BE2C (cell line): ENCODE measurements at places on chromosomes 1 and 21.
A peak's percentile ranks its signal among the peaks of the same experiment; 100 is the strongest.

DNA sequence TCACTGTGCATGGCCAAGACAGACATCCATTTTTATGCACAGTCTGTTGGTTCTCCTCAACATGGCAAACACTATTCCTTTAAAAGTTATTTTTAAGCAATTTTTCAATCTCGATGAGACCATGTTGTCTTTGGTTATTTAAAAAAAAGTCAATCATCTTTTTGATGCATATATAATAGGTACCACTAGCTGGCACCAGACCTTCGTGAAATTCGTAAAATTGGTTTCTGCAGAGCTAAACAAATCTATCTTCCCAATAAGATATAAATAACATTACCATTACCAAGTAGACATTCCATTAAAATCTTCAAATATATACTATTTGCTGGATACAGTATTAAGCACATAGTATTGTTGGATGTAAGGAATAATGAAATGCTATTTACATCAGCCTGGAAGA lies 220.0 kb upstream of the GREM2 start:
- no peak for DNase-seq

DNA sequence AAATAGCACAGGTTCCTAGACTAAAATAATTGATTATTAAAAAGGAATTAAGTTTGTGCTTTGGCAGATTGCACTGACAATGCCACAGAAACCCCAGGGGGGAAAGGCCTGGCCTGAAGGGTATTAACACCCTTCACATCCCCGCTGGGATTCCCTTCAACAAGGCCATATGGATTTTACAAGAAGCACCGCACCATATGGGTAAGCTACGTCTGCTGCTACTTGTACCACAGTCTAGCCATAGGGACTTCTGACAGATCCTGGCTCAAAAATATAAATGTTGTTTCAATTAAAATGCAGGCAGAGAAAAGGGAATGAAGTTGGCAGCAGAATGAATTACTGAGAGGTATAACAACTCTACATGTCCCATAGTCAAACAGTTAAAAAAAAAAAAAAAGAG lies 101.0 kb downstream of the DENND1B start:
- peak; percentile 89 for DNase-seq

DNA sequence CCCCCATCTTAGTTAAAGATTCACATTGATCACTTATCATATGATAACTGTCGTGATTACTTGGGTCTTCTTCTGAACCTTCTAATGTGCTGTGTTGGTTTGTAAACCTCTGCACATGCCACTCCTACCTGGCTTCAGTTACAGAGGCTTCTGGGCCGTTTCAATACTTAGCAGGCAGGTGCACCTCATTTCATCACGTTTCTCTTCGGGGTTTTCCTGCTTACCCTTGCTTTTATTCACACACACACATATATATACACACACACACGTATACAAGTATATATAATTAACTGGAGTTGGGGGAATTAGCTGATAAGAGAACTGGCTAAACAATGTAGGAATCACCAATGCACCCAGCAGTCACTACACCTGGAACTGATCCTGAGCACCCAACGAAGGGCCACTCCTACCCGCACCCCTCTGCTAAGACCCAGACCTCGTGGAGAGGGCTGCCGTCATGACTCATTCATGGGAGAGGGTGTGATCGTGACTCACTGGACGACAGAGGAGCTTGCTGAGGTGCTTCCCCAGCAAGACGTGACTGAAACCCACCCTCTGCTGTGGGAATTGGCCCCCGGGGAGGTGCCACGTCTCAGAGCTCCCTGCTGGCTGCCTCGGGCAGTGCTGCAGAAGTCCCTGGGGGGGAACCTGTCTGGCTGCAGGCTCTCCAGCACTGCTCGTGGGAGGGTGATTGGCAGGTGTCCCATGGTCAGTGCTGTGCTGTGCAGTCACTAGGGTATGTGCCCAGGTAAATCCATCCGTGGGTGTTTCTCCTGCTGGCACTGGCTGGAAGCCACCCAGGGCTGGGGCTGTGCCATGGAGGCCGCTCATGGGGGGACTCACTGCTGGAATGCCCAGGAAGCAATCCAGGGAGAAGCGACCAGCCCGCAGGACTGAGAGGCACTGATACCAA lies 166.6 kb downstream of the DYRK1A start:
- peak; percentile 38 for DNase-seq

DNA sequence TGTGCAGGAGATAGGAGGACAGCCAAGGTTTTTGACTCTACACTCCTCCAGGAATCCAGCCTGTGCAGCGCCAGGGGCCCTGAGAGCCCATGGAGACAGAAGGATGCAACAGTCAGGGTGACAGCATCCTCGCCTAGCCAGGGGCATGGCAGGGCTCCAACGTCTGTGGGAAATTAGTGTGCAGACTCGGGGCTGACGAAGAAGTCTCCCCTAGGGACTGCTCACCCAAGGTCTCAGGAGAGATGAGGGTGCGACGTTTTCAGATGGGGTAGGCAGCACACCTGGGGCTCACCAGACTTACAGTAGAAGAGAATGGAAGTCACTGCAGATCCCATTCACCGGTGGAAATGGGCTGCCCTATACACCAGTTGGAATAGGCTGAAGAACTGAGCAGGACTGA lies 241.7 kb downstream of the SETD4 start:
- no peak for DNase-seq

- DNase-seq = no peak
Measured at GRCh38 chr21:44938772-44939531, 877 bp upstream of the SLX9 start.

GRCh38 chr1:199113265-199113869 lies 474.5 kb downstream of the PTPRC start:
- peak; percentile 68 for DNase-seq

DNA sequence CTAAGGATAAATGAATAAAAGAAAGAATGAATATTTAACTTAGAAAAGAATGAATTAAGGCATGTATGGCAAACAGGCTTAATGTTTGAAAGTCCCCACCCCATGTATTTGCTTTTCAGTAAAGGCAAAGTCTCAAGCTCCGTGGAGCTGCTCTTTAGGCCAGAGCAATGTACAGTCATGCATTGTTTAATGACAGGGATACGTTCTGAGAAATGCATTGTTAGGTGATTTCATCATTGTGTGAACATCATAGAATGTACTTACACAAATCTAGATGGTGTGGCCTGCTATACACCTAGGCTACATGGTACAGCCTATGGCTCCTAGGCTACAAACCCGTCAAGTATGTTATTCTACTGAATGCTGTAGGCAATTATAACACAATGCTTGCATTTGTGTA lies 51.6 kb upstream of the SPATA6 start:
- no peak for DNase-seq

DNA sequence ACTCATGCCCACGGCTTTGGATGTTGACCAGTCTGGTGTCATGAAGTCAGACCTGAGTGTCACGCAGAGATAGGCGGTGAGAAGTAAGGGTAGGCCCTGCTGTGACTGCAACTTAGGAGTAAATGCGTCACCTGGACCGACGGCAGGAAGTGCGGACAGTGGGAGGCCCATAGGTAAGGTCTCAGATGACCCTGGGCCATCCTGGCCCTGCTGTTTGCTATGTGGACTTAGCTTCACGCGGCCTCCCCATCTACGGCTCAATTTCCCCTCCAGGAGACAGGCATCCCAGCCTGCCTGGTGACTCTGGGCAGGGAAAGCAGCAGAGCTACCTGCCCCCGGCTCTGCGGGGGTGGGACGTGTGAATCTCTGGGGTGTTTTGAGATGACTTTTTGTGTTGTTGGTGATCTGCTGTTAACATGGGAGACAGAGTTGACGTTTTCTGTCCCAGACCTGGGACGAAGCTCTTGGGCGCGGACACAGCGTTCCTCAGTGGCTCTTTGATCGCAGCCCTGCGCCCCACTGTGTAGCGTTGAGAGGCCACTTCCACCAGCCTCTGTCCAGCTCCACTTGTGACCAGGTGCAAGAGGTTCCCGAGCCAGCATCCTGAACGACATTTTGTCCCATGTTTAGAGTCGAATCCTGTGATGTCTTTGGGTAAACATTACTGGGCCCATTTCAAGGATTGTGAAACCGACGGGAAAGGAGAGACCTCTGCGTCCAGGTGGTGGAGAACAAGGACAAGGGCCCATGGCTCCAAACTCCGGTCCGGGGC lies 39.9 kb downstream of the CRYAA start:
- no peak for DNase-seq

- DNase-seq = peak; percentile 81
Measured at GRCh38 chr1:201731592-201731991, 97.4 kb upstream of the IPO9 start.

DNA sequence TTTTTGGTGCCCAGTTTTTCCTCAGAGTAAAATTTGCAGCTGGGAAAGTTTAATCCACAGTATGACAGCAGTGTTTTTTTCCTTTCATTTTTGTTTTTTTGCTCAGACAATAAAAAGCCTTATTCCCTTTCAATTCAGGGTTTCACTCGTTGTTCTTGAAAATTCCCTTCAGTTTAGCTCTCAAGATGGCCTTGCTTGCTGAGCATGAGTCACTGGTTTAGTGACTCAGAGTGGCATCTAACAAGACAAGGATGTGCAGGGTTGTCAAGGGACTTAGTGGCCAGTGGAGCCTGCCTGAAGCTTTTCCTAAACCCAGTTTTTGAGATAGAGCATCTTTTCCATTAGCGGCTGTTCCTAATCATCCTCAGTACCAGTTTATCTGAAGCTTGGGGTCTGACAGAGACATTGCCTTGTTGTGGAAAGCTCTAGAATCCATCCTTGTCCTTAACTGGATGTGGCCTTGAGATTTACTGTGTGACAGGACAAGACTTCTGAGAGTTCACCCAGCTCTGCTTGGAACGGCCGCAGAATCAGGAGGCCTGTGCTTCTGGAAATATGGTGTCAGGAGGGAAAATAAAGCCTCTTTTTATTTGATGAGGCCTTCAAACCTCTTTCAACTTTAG lies 48.4 kb upstream of the DNAJC6 start:
- DNase-seq = peak; percentile 22

DNA sequence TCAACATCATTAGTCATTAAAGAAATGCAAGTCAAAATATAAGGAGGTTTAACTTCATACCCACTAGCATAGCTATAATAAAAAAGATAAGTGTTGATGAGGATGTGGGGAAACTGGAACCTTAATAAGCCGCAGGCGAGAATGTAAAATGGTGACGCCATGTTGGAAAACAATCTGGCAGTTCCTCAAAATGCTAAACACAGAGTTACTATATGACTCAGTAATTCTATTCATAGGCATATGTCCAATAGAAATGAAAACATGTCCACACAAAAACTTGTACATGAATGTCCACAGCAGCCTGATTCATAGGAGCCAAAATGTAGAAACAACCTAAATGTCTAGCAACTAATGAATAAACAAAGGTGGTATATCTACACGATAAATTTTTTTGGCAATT lies 23.2 kb downstream of the DDX59 start:
- no peak for DNase-seq

- peak; percentile 60 for DNase-seq
Measured at GRCh38 chr1:248841702-248842395, 3.8 kb downstream of the ZNF672 start.

- peak; percentile 51 for DNase-seq
Measured at GRCh38 chr1:207805841-207806421, 54.1 kb downstream of the CD46 start.

DNA sequence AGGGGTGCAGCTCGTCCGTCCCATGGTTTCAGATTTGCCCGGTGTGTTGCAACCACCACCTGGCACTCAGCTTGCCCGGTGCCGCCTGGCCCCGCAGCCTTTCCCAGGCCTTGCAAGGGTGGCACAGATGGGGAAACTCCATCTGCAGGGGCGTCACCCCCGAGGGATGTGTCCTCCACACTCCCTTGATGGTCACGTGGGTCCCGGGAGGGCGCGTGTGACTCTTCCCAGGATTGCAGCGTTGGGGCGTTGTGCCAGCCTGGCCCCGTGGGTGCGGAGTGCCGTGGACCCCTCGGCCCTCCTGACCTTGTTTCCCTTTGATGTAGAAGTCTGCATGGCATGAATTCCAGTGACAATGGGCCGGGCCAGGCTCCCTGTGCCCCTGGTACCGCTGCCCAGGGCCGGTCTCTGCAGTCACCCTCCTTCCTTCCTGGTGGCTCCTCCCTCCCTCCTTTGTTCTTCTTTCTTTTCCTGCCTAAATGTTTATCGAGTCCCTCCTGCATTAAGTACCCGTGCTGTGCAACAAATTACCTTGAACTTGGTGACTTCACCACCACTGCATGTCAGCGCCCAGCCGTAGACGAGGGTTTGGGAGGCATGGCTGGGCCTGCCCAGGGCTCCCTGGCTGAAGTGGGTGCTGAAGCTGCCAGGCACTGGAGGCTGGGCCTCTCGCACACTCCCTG lies 22.9 kb downstream of the RRP1 start:
- no peak for DNase-seq

DNA sequence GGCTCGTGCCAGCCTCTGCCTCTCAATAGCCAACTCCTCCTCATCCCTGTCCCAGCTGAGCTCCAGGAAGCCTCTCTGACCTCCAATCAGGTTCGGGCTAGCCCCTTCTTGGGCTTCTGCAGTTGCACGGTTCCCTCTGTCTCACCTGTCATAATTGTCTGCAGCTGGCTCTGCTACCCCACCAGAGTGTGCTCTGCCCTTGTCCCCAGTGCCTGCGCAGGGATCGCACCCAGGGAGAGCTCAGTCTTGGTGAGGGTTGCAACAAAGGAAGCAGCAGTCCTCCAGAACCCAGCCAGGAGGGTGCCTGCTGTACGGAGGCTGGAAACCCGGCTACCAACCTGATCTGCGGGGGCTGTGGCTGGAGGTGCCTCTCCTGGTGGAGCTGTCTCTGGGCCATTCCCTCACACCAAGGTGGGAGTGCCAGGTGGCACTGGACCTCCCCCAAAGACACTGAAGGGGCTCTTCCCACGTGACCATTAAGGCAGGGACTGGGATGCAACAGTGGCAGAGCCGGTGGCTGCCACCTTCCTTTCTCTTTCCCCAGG lies 63.5 kb upstream of the DMRTB1 start:
- no peak for DNase-seq

DNA sequence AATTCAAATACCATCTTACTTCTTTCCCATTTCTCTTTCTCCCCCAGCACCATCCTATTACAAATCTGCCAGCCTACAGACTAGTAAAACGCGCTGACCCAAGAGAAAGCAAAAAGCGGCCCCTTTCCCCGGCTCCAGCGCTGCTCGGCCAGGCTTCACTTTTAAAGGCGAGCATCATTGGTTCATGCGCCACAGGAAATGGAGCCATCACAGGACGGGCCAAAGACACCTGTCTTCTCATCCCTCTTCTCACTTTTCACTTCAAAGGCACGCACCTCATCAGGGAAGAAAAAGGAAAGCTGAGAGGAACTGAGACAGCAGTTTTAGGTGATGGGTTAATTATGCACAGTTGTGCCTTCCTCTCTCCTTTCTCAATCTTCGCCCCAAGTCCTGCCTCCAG lies 664.2 kb upstream of the USP24 start:
- no peak for DNase-seq

- no peak for DNase-seq
Measured at GRCh38 chr1:37732111-37732780, 32.7 kb downstream of the EPHA10 start.

DNA sequence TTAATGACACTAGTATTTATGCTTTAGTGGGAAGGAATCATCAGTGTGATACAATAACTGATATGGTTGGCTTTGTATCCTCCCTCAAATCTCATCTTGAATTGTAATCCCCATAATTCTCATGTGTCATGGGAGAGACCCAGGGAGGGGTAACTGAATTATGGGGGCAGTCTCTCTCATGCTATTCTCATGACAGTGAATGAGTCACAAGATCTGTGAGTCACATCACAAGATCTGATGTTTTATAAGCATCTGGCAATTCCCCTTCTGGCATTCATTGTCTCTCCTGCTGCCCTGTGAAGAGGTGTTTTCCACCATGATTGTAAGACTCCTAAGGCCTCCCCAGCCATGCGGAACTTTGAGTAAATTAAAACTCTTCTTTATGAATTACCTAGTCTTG lies 1760.3 kb downstream of the NCAM2 start:
- DNase-seq = peak; percentile 7

- DNase-seq = no peak
Measured at GRCh38 chr1:226650236-226650841, 88.7 kb downstream of the ITPKB start.

- no peak for DNase-seq
Measured at GRCh38 chr1:212302745-212303383, 17.7 kb downstream of the PPP2R5A start.
